ENCODE measurements at places on chromosomes 7 and 10.

GRCh38 chr7:106606120-106606519 is 54.8 kb downstream of the CCDC71L start:
- DNase-seq = no peak

DNA sequence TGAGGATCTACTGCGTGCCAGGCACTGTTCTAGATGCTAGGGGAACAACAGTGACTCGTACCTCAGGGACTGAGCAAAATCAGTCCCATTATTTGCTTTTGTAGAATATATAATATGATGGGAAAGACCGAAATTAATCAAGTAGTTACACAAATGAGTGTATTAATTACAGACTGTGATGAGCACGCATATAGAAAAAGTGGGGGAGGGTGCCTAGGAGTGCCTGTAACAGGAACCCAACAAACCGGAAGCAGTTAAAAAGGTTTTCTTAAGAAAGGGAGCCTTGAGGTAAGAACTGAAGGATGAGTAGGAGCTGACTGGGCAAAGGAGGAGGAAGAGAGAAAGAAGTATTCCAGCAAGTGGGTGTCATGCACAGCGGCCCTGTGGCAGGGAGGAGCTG is 28.2 kb upstream of the IL6 start:
- DNase-seq = no peak

DNA sequence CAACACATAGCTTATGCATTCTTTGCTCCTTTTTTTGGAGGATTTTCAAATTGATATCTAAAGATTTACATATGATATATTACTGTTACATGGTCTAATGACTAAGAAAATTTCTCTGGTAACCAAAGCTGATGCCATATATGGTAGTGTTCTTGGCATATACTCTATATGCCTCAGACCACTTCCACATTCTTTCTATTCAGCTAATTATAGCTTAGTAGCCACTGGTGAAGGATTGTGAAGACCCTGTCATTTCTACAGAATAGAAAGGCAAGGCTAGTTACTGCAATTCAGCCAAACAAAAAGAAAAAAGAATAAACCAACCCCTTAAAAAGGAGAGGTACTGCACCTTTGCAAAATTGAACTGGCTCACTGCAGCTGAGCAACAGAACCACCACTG is 3.7 kb downstream of the PURB start:
- peak; percentile 18 for DNase-seq

GRCh38 chr7:10684606-10685005 is 289.1 kb upstream of the PHF14 start:
- no peak for DNase-seq

DNA sequence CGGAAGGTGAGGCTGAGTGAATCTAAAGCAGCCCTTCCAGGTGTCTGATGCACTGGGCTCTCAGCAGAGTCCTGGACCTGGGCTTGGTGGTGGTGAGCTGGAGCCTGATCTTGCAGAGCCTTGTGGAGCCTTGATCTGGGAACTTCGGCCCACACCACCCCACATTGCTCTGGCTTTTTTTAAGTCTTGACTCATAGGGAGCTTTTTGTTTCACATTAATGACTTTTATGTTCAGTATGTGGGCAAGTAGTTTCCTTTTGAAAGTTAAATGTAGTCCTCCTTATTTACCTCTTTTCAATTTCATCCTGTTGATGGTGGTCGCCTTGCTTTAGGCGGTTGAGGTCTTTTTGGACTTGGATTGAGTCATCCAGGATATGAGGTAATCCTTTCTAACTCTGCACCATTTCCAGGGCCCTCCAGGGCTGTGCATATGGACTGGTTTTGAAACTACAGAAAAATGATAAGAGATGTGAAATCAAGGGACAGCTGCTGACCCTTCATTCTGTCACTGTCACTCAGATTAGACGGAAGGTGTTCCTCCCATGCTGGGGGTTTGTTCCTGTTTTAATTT is 2.9 kb upstream of the NRAP start:
- no peak for DNase-seq

DNA sequence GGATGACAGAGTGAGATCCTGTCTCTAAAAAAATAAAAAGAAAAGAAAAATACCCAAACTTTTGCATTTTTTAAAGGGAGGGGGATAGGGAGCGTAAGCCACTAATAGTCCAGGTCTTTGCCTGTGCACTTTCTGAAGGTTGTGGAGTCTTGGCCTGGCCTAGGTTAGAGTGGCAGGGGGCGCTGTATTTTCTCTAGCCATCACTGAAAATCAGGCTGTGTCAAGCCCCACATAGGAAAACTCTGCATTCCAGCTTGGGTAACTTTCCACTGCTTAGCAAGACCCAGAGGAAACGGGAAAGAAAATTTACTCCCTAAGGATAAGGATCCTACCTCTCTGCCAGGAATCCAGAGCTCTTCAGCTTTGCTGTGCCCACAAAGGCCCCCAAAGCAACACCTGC is 10.5 kb upstream of the PAX4 start:
- no peak for DNase-seq

Measured in HL-60 (cell line).